ENCODE measurements at places on chromosomes 12 and 14.

GRCh38 chr14:35789651-35790050, 19.4 kb downstream of the RALGAPA1 start:
- no peak for DNase-seq

- no peak for DNase-seq
Observed at GRCh38 chr14:89298056-89298834, 118.8 kb downstream of the FOXN3 start.

- no peak for DNase-seq
Observed at GRCh38 chr14:71482671-71483070, 449.6 kb upstream of the RGS6 start.

GRCh38 chr12:107277855-107278254, 184.5 kb upstream of the CRY1 start:
- no peak for DNase-seq

GRCh38 chr14:89393222-89393745, 23.7 kb downstream of the FOXN3 start:
- no peak for DNase-seq

GRCh38 chr14:76742966-76743365, 18.3 kb upstream of the VASH1 start:
- no peak for DNase-seq

DNA sequence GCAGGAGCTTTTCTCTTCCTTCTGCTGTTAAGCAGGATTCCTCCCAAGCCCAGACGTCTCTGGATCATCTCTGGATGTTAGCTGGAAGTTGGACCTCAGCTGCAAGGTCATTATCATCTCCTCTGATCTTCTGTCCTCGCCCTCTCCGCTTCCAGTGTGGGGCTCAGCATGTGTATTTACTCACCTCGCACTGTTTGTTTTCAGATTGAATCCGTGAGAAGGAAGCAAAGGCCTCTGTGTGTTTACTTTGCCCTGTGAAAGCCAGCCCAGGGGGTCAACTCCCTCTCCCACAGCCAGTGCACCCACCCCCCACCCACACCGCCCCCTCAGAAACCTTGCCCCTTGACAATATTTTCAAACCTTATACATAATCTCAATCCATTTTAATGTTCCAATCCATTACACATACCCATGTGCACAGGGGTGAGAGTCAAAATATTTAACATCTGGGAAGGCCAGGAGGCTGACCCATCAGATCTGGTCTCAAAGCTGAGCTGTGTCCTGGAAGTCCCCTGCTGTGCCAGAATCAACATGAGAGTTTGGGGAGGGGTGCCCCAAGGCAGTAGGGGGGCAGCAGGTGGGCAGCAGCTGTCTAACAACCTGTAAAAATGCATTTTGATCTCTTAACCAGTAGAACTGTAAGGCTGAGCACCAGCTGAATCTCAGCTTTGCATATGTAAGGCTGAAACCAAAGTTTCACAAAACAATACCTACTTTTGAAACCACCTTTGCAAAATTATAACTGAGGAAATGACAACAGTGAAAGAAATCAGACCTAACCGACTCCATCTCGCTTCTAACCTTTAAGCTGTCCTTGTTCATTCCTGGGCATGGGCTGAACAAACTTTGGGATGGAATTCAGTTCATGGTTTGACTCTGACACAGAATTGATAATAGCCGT, 157.9 kb downstream of the ZNF664 start:
- no peak for DNase-seq

GRCh38 chr14:91108941-91109611, 4.8 kb upstream of the DGLUCY start:
- DNase-seq: no peak

DNA sequence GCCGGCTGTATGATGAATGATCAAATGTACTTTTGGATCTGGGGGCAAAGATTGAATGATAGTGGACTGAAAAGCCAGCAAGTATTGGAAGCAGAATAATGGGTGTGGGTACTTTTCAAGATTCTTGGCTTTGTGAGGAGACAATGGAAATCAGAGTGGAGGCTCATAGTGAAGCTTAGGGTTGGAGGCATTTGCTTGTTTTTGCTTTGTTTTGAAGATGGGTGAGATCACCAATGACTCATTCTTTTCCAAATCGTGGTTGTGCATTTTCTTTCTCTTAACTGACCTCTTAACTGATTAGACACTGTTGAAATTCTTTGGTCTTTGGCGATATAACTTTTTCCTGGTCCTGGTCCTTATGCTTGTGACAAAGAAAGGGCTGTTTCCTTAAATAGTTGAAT, 54.4 kb downstream of the PELI2 start:
- DNase-seq: no peak

GRCh38 chr12:68106160-68106559, 53.4 kb downstream of the IFNG start:
- DNase-seq: no peak

All from right forelimb (tissue), 1 donor.